Pericardium fibroblast (primary cell): ENCODE measurements at places on chromosomes 4 and X. TPM values are rescaled to one million over a fixed set of nuclear protein-coding genes. Genes with fewer than 3 reads are reported as not detected.

Gene CT45A2
- not detected in 2 replicates for total RNA-seq

Gene RASSF6
- total RNA-seq: not detected in 2 replicates

Gene FRMPD3
- total RNA-seq: 0.12 and 0.26 TPM in 2 replicates

Gene NAT8L
- 0.23 and 0.26 TPM in 2 replicates for total RNA-seq

Gene MAGEB1
- total RNA-seq: not detected in 2 replicates

Gene UNC5C
- 0.26 and 0.58 TPM in 2 replicates for total RNA-seq

Gene C4orf51
- not detected in 2 replicates for total RNA-seq

Gene SOWAHB
- total RNA-seq: not detected in 2 replicates

Gene CYLC1
- not detected in 2 replicates for total RNA-seq

Gene LGI2
- total RNA-seq: 0.94 and 1.4 TPM in 2 replicates

Gene ATP2B3
- not detected in 2 replicates for total RNA-seq

Gene VSIG1
- total RNA-seq: 0.43 TPM in 1 of 2 replicates, not detected in the other

Gene CTAG2
- total RNA-seq: not detected in 2 replicates

Gene KANTR
- 2.0 and 3.9 TPM in 2 replicates for total RNA-seq

Gene GABRQ
- not detected in 2 replicates for total RNA-seq

Gene ENPEP
- total RNA-seq: 0.43 and 2.7 TPM in 2 replicates

Gene PNMA6E
- total RNA-seq: not detected in 2 replicates

Gene CLGN
- total RNA-seq: 0.43 and 0.47 TPM in 2 replicates

Gene DAPP1
- total RNA-seq: not detected in 2 replicates

Gene ZNF157
- total RNA-seq: not detected in 2 replicates

Gene FDCSP
- not detected in 2 replicates for total RNA-seq

Gene NAP1L2
- total RNA-seq: not detected in 2 replicates

Gene DCLK2
- 1.8 and 2.2 TPM in 2 replicates for total RNA-seq

Gene GAGE2A
- not detected in 2 replicates for total RNA-seq

Gene PGRMC1
- 102 and 120 TPM in 2 replicates for total RNA-seq

Gene CENPVL2
- not detected in 2 replicates for total RNA-seq

Gene HERC5
- 0.23 and 0.34 TPM in 2 replicates for total RNA-seq

Gene TBX22
- total RNA-seq: 0.12 TPM in 1 of 2 replicates, not detected in the other

Gene ENPP6
- 0.17 TPM in 1 of 2 replicates, not detected in the other for total RNA-seq

Gene ARL9
- total RNA-seq: not detected in 2 replicates

Gene PSAPL1
- total RNA-seq: 0.47 TPM in 1 of 2 replicates, not detected in the other

Gene SUPT20HL1
- total RNA-seq: not detected in 2 replicates

Gene C4orf36
- total RNA-seq: not detected in 2 replicates

Gene TCEAL6
- total RNA-seq: not detected in 2 replicates

Gene ADGRG2
- total RNA-seq: 0.82 and 1.0 TPM in 2 replicates

Gene NAP1L3
- total RNA-seq: 4.1 and 6.1 TPM in 2 replicates

Gene PABPC5
- total RNA-seq: 1.8 and 2.8 TPM in 2 replicates

Gene VCX3B
- total RNA-seq: not detected in 2 replicates

Gene NR3C2
- 0.09 and 0.12 TPM in 2 replicates for total RNA-seq
